ENCODE measurements at places on chromosomes 16 and 17. TPM values are rescaled to one million over a fixed set of nuclear protein-coding genes. Genes with fewer than 3 reads are reported as not detected.

DNA sequence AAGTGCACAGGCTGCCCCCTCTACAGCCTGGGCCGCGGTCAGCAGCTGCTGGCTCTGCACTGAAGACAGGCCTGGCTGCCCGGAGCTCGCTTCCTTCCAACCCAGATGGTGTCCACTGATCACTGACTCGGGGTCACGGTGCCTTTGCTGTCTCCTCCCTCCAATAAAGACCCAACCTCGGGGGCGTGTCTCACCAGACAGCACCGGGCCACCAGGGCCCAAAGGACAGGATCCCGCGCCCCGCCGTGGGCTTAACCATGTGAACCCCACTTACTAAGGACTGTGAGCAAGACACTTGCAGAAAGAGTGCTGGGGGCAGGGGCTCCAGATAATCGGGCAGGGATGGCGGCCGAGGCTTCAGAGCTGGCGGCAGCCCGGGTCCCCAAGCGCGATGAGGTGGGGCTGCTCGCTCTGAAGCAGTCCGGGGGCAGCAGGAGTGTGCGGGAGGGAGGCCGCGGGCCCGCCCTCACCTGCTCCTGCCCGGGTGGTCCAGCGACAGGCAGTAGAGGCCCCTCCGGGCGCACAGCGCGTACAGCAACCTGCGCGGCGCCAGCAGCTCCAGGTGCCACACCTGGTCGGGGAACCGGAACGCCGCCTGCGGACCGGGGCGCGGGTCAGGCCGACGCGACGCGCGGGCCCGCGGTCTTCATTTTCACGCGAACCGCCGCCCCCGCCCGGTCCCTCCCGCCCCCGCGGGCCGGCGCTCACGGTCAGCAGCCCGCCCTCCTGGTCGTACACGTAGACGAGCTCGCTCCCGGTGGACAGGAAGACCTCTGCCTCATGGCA is 502 bp downstream of the FAAP100 start:
- DNase-seq = peak; percentile 68

DNA sequence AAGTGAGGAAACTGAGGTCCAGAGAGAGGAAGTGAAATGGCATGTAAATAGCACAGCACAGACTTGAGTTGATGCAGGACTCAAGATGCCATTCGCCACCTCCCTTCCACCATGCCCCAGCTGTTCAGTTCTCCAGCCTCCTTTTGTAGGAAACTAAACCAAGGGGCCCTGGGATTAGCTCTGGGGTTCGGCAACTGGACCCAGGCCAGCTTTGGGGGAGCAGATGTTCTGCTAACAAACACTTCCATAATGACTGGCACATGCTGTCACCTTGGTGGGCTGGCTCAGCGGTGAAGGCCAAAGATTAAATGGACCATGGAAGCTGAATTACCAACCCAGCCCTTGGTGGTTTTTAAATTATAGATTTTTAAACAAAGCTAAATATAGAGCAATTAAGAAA is 77.0 kb downstream of the IRX6 start:
- no peak for DNase-seq

- DNase-seq = no peak
Observed at GRCh38 chr17:80441133-80441578, 26.2 kb downstream of the ENDOV start.

DNA sequence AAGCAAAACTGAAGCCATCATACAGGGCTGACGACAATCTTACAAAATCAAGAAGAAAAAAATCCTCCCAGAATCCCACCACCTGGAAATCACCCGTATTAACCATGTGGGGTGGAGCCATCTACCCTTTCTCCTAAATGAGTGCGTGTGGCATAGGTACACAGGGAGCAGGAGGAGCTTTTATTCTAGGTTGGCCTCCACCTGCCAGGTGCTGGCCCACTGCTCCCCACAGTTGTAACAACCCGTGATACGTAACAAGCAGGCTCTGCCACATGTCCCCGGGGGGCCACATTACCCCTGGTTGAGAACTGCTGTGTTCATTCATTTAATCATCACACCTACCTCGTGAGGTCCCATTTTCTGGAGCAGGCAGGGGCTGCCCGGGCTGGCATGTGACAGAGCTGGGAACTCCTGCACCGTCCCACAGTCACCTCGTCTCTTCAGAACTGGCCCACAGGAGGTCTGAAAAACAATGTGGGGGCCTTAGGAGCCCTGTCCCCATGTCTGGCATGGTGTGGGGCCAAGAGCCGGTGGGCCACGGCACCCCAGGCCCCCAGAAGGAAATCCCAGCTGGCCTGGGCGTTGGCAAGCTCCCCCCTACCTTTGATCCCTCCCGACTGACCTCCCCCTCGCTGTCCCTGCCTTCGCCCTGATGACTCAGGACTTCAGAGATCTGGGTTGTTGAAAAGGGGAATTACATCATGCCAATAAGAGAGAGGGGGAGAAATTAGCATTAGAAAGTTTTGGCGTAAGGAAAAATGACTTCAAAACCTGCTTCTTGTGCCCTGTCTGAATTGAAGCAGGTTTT is 12.9 kb downstream of the CMIP start:
- DNase-seq = no peak

GRCh38 chr17:18382441-18383078 is 5.0 kb downstream of the EVPLL start:
- no peak for DNase-seq

- DNase-seq = no peak
Observed at GRCh38 chr16:10013364-10013763, 168.9 kb downstream of the GRIN2A start.

DNA sequence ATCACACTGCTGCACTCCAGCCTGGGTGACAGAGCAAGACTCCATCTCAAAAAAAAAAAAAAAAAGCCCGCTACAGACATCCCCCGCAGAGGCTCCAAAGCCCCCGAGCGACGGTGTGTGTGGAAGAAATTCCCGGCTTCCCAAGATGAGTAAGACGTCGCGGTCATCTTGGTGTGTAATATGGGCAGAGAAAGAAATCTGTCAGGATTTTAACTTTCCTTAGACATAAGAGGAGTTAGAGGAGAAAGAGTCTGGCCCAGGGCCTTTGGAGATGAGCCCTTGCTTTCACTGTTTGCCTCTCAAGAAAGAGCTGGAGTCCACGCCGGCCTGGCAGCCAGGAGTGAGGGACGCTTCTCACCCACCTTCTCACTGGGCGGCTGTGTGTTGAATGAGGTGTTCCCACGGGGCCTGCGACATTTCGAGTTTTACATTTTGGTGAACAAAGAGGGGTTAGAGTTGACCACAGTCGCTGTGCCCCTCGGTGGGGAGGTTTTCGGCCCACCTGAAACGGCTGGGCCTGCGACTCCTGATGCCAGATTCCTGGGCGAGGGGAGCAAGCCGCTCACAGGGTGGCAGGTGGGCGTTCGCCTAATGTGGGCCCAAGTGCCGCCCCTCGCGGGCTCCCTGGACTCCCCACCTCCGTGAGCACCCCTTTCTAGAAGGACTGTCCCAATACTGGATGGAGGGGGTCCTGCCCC is 17.9 kb downstream of the C1QTNF1 start:
- DNase-seq = no peak

GRCh38 chr17:20063665-20064648 is 54.8 kb downstream of the SPECC1 start:
- peak; percentile 43 for DNase-seq

GRCh38 chr16:78259873-78260272 is 160.4 kb downstream of the WWOX start:
- no peak for DNase-seq

DNA sequence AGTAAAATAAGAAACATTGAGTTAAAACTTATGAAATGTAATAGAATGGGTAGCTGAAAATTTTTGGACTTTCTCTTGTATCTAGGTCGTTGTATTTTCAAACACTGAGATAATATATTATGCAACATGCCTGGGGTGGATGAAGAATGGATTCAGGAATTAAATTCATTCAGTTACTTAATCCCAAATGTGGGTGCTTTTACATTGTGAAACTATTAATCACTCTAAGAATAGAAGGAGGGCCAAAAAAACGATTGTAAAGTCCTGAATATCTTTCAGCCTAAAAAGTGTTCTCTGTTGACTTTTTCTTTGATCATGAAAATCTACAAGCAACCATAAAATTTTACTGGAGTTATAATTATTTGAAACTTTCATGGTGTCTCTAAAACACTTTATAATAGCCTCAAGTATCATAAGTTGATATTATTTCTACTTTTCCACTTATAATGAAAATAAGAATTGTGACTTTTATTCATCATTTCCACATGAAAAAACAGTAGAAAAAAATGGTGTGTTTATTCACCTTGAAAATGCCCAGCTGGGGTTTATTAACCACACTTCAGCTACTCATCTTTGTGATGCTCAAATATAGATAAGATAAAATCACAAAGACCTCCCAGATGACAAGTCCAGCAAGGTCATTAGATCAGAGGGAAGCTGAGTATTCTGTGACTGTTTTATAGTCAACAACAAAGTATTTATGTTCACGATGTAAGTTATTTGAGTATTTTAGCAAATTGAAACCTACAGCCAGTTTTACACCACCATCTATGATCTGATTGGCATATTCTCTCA is 619.9 kb upstream of the SOX9 start:
- DNase-seq = no peak

DNA sequence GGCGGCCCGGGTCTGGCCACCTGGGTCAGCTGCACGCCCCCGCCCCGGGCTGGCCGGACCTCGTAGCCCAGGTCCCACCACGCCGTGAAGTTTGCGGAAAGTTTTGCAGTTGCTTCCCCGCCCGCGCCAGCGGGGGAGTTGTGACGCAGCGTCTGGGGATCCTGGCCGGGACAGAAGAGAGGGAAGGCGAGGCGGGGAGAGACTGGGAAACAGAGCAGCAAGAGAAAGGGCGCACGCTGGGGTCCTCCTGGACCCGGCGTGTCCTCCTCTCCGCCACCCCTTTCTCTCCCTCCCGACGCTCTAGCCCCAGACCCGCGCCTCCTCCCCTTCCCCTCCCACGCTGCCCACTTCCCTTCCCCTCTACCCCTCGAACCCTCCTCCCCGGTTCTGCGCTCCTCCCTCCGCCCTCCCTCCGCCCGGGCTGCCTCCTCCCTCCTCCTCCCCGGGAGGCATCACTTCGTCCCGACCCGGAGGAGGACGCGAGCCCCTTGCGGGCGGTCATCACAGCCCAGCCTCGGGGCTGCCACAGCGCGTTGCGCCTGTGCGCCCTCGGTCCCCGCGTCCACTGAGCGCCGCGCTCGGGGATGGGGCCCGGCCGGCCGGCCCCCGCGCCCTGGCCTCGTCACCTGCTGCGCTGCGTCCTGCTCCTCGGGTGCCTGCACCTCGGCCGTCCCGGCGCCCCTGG is at the start of gene MRC2:
TSS of gene MRC2 (plus strand) at position 452 of the 685 bp plus-strand sequence. CDS start at position 585, 133 bp downstream.
- DNase-seq = peak; percentile 53

DNA sequence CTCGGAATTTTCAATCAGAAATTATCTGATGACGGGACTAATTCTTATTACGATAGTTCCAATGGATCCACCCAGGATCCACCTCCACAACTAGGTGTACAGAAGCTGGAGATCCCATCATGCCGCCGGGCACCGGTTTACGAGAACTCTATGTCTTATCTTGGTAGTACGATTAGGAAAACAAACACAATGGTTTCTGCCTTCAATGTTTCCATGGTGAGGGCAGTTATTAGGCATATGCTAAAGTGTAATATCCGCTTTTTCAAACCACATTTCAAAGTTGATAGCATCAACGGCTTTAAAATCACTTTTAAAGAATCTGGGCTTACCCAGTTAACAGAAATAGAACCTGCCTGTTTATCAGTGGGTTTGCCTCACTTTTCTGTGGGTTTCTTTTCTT is 705.7 kb downstream of the MAF start:
- no peak for DNase-seq

DNA sequence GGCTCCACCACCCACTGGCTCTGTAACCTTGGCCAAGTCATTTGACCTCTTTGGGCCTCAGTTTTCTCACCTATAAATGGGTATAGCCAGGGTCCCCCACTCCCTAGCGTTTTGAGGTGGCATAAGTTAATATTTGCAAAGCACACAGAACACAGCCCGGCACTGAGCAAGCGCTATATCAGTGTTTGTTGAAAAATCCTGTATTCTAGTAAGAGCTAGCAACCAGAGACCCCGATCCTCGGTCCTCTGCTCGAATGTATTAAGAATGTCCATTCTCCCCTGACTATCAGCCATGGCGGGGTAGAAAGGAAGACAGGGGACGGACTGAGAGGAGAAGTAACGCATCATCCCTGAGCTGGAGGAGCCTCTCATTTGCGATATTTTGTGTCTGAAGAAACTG is 131.2 kb downstream of the IRF8 start:
- no peak for DNase-seq

DNA sequence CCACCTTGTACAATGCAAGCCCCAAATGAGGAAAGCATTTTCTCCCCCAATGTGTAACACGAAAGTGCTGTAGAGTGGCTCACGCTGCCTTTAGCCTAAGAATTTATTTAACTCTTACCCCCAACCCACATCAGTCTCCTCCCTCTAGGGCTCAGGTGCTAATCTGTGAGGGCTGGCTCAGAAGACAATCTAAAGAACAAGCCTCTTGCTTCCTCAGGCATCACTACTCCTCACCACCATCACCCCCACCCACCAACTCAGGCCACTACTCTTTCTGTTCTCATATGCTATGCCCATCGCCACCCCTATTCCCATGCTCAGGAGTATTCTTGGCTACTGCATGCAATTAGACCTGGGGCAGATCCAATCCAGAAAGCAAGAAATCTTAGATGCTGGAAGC is 3.9 kb upstream of the CCL2 start:
- DNase-seq = no peak

- DNase-seq = no peak
Observed at GRCh38 chr16:82264756-82265155, 94.7 kb upstream of the MPHOSPH6 start.

GRCh38 chr16:56894331-56894917 is 29.4 kb downstream of the SLC12A3 start:
- DNase-seq = no peak

- no peak for DNase-seq
Observed at GRCh38 chr16:85988723-85989313, 89.9 kb downstream of the IRF8 start.

GRCh38 chr16:31351942-31352325 is 3.0 kb upstream of the ITGAX start:
- DNase-seq = no peak

DNA sequence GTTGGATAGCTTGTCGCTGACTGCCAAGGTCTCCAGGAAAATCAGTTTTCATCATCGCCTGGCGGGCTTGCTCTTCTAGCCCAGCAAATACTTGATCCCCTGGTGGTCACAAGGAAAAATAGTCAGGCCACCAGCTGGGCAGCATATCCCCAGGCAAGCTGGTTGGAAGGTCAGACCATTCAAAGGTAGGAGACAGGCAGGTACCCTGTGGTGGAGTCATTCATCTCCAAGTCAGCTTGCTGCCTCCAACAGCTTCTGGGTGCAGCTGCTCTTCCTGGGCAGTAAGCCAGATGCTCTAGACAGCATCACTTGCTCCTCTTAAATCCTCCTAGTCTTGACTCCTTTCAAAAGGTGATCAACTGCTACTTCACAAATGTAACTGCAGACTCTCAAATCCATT is 16.0 kb downstream of the ZNF821 start:
- no peak for DNase-seq

DNA sequence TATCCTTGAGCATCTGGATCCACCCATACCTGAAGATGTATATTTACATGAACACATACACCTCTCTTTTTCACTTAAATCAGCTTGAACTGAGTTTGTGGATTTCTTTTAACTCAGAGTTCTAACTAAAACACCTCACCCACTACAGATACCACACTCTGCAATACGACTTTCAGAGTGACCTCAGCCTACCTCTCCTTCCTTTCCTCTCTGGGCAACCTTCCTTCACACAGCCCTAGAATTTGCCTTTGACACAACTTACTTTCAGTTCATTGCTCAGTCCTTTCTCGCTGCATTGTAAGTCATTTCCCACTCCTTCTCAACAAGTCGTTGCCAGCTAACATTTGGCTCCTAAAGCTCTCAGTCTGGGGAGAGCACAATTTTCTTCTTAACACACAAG is 151.9 kb upstream of the IRX3 start:
- no peak for DNase-seq

The IGSF6 gene
- total RNA-seq = 4.6 TPM

The C16orf78 gene
- total RNA-seq = not detected

The ATP6V0D1 gene
- total RNA-seq = 228 TPM

The CTU2 gene
- 16.1 TPM for total RNA-seq

The PIRT gene
- 0.55 TPM for total RNA-seq

Measured in mucosa of descending colon (tissue), 3 donors.